LoVo (cell line): ENCODE measurements at places on chromosomes 12 and 14.

- DNase-seq: peak; percentile 54
Measured at GRCh38 chr14:24816011-24816928, 182.3 kb upstream of the GZMB start.

- peak; percentile 89 for DNase-seq
Measured at GRCh38 chr12:114913871-114914801, 230.2 kb upstream of the TBX3 start.

GRCh38 chr14:100844082-100844408 is 18.1 kb downstream of the MEG3 start:
- no peak for DNase-seq

GRCh38 chr14:22887260-22887989 is 4.4 kb downstream of the REM2 start:
- DNase-seq: peak; percentile 94

- DNase-seq: no peak
Measured at GRCh38 chr14:73739899-73740617, 25.9 kb upstream of the PNMA1 start.
